ENCODE measurements at places on chromosomes 3 and 15.

GRCh38 chr15:63497642-63498467 lies 6.5 kb upstream of the USP3 start:
- no peak for DNase-seq

DNA sequence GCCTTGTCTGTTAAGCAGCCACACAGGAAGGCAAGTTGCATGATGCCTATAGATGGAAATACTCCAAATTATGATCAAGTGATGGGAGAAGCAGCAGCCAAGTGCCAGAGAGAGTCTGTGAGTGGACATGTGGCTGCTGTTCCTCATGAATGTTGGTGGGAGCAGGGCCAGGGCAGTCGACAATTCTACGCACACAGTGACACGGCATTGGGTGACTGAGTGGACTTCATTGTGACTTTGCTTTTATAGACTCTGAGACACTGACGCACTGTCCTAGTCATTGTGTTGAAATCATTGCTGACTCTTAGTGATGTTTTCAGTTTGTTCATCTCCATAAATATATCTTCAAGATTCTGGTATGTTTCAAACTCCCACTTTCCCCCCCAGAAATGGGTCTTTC lies 246.3 kb upstream of the SEMA6D start:
- DNase-seq = no peak

GRCh38 chr3:71125738-71126137 lies 457.8 kb downstream of the FOXP1 start:
- no peak for DNase-seq

GRCh38 chr15:92069308-92070250 lies 216.1 kb downstream of the SLCO3A1 start:
- DNase-seq = peak; percentile 43

GRCh38 chr3:30779686-30780287 lies 114.7 kb downstream of the GADL1 start:
- no peak for DNase-seq

Data from stimulated activated CD4-positive, alpha-beta T cell treated with anti-CD3 and anti-CD28 coated beads, Interleukin-12 subunit alpha, Interleukin-12 subunit beta, amount 100 ng/mL, for 24 hours (primary cell).